Upper lobe of right lung (tissue), 1 donor: ENCODE measurements at places on chromosomes 3 and 15.

DNA sequence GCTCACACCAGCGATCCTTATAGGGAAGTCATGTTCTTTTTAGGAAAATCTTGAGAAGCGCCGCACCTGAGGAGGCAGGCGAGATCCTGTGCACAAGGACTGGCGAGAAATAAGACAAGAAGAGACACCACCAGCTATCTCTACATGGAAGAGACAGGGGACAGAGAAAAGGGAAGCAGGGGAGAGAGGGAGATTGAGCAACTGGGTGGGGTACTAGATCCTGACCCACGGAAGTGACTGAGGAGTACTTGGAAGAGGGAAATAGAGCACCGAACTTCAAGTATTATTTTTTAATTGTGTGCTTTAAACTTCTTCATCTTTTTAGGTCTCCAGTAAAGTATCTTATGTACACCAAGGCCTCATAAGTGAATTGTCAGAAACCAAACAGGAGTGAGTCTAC is 742.0 kb upstream of the LMCD1 start:
- no peaks in the 10 kb centered on the region for H3K4me1 ChIP-seq
- no peak for DNase-seq
- no peak overlapping the region for H3K27ac ChIP-seq
- no peak overlapping the region for H3K4me3 ChIP-seq
- no peaks in the 10 kb centered on the region for H3K36me3 ChIP-seq
- H3K27me3 ChIP-seq: no peaks in the 10 kb centered on the region

DNA sequence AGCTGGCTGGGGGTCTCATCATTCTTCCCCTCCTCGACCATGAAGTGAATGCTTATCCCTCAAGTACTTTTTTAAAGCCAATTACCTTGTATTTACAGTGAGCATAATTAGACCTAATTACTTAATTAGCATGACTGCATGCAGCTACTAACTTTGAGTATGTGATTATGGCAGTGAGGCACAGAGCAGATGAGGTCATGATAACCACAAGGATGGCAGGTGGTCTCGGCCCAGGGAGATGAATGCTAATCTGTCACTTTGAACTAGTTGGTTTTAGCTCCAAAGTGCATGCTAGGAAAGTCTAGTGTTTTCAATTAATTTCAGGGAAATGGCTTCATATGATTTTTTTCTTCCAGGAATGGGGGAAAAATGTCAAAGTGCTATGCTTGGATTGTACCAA is 233.8 kb downstream of the NTRK3 start:
- no peaks in the 10 kb centered on the region for H3K4me1 ChIP-seq
- no peaks in the 10 kb centered on the region for H3K27me3 ChIP-seq
- no peaks in the 10 kb centered on the region for H3K36me3 ChIP-seq
- no peak for DNase-seq
- H3K27ac ChIP-seq: no peak overlapping the region

- H3K27me3 ChIP-seq: no peaks in the 10 kb centered on the region
- no peak for DNase-seq
- H3K4me1 ChIP-seq: peaks cover 10% of the 10 kb centered on the region
- H3K27ac ChIP-seq: no peak overlapping the region
Observed at GRCh38 chr3:58029842-58030584, 21.8 kb downstream of the FLNB start.

DNA sequence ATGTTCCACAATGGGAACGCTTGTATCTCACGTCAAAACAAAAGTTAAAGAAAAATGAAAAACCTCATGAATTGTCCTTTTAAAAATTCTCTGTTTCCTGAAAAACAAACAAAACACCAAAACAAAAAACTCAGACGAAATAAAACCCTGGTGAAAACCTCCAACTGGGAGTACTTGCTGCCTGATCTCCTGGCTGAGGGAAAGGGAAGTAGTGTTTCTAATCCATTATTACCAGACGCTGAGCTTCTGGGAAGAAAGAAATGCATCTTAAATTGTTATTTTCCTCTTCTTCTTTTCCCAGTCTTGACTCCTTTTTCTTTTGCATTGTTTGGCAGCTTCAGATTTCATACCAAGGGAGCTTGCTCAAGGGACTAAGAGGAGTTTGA is 243.2 kb upstream of the RGMA start:
- H3K27me3 ChIP-seq: peaks cover 9% of the 10 kb centered on the region
- no peak overlapping the region for H3K27ac ChIP-seq
- no peak overlapping the region for H3K4me3 ChIP-seq
- DNase-seq: no peak
- H3K36me3 ChIP-seq: no peaks in the 10 kb centered on the region

GRCh38 chr15:92870010-92870591 is 30.0 kb upstream of the CHD2 start:
- H3K27me3 ChIP-seq: no peaks in the 10 kb centered on the region
- no peak for DNase-seq
- peak overlapping the region; percentile 72 for H3K27ac ChIP-seq
- no peak overlapping the region for H3K4me3 ChIP-seq

GRCh38 chr15:96052154-96052553 is 278.3 kb upstream of the NR2F2 start:
- no peak for DNase-seq
- H3K36me3 ChIP-seq: no peaks in the 10 kb centered on the region
- peaks cover 16% of the 10 kb centered on the region for H3K4me1 ChIP-seq
- no peak overlapping the region for H3K27ac ChIP-seq
- H3K4me3 ChIP-seq: no peak overlapping the region
- H3K27me3 ChIP-seq: peaks cover 10% of the 10 kb centered on the region

DNA sequence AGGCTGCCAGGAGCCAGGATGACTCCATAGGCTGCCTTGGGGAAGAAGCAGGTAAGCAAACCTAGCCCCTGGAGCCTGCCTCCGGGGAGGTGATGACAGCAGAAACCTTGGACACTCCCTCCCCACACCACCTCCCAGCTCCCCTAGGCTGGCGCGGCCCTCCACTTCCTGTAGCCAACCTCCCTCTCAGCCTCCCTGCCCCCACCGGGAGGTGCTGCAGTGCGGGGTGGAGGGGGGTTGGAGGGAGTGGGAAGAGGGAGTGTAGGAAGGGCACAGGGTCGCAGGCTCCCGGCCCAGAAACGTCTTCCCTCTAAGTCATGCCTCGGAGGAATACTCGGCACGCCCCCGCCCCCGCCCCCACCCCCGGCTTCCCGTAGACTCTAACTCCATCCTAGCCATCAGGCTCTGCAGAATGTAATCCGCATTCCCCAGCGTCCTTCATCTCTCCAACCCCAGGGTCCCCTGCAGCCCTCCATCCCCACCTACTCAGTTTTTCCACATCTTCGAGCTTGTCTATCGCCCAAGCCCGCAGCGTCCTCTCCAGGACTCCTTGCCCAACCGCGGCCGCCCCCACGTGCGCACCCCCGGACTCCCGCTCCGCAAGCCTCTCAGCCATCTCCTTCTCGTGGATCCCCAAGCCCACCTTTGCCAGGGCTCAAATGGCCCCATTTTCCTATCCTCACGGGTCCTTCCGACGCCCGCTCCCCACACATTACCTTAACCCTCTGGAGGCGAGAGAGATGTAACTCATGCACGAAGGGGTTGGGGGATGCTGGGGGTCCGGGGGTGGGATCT is 528 bp downstream of the LPCAT4 start:
- DNase-seq: peak; percentile 82
- H3K4me1 ChIP-seq: peaks cover 9% of the 10 kb centered on the region
- H3K27me3 ChIP-seq: no peaks in the 10 kb centered on the region
- no peaks in the 10 kb centered on the region for H3K36me3 ChIP-seq
- H3K4me3 ChIP-seq: peak overlapping the region; percentile 98

- no peak overlapping the region for H3K4me3 ChIP-seq
- H3K36me3 ChIP-seq: peaks cover 13% of the 10 kb centered on the region
- no peaks in the 10 kb centered on the region for H3K4me1 ChIP-seq
- no peak overlapping the region for H3K27ac ChIP-seq
- DNase-seq: no peak
Observed at GRCh38 chr15:85071061-85071460, 89.4 kb downstream of the PDE8A start.

- no peaks in the 10 kb centered on the region for H3K27me3 ChIP-seq
- H3K4me3 ChIP-seq: no peak overlapping the region
- no peak overlapping the region for H3K27ac ChIP-seq
- H3K4me1 ChIP-seq: no peaks in the 10 kb centered on the region
- DNase-seq: no peak
- H3K36me3 ChIP-seq: no peaks in the 10 kb centered on the region
Observed at GRCh38 chr3:155549087-155549486, 195.8 kb downstream of the PLCH1 start.

DNA sequence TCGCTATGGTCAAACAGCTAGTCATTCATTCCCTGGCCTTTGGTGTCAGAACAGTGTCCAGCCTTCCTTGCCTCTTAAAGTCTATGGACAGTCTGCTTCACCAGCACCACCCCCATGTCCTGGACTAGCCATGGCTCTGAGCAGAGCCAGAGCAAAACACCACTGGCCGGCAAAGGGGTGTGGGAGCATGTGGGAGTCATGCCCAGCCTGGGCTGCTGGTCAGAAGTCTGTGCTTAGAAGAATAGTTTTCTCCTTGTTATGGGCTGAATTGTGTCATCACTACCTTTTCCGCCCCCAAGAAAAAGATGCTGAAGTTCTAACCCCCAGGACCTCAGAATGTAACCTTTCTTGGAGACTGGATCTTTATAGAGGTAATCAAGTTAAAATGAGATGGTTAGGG is 132.9 kb upstream of the LPP start:
- H3K27me3 ChIP-seq: no peaks in the 10 kb centered on the region
- H3K27ac ChIP-seq: no peak overlapping the region
- peaks cover 5% of the 10 kb centered on the region for H3K4me1 ChIP-seq
- no peaks in the 10 kb centered on the region for H3K36me3 ChIP-seq
- no peak for DNase-seq

DNA sequence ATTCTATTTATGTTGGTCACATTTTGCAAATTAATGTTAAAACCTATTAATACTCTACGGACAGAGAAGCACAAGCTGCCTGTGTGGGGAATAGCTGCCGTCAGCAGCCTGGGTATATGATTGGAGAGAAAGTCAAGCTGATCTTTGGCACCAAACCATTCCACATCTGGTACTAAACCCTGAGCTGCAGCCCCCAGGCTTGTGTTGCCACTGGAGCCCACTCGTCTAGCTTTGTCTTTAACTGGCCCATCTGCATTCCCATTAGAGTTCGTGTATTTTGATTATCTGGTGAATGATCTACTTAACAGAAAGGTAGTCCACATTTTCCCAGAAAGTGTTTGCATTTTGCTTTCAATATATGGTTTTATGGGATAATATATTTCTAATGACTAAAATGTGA is 5.4 kb downstream of the NDUFB4 start:
- H3K27ac ChIP-seq: no peak overlapping the region
- H3K36me3 ChIP-seq: peaks cover 53% of the 10 kb centered on the region
- H3K27me3 ChIP-seq: no peaks in the 10 kb centered on the region
- no peak overlapping the region for H3K4me3 ChIP-seq
- H3K4me1 ChIP-seq: peaks cover 26% of the 10 kb centered on the region

GRCh38 chr3:99891610-99892285 is 74.1 kb downstream of the CMSS1 start:
- DNase-seq: no peak
- H3K4me1 ChIP-seq: no peaks in the 10 kb centered on the region
- no peak overlapping the region for H3K27ac ChIP-seq
- H3K36me3 ChIP-seq: no peaks in the 10 kb centered on the region
- no peak overlapping the region for H3K4me3 ChIP-seq

GRCh38 chr15:64653757-64654156 is 121.6 kb downstream of the RBPMS2 start:
- H3K4me3 ChIP-seq: no peak overlapping the region
- peaks cover 27% of the 10 kb centered on the region for H3K4me1 ChIP-seq
- DNase-seq: no peak
- H3K36me3 ChIP-seq: no peaks in the 10 kb centered on the region
- H3K27me3 ChIP-seq: no peaks in the 10 kb centered on the region
